ENCODE measurements at places on chromosomes 13 and 19.

GRCh38 chr13:94109715-94110374 is 369.6 kb downstream of the DCT start:
- no peak overlapping the region for H3K4me3 ChIP-seq
- no peak for DNase-seq
- H3K27me3 ChIP-seq: peaks cover 14% of the 10 kb centered on the region
- H3K4me1 ChIP-seq: no peaks in the 10 kb centered on the region

DNA sequence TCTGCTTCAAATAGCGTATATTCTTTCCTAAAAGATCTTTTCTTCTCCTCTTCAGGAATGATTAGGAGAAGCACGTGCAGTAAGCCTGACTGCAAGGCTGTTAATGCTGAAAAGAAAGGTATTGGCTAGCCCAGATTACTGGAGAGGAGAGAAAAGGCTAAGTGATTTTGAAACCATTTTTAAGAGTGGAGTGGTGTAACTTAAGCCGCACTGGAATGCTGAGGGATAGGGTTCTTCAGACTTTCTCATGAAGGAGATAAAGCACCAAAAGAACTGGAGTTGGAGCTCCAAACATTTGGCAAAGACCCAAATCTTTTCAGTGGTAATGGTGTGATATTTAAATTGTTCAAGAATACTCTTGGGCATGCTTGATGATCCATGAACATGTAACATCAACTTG is 388.3 kb downstream of the COG6 start:
- peaks cover 22% of the 10 kb centered on the region for H3K27me3 ChIP-seq
- no peaks in the 10 kb centered on the region for H3K4me1 ChIP-seq
- H3K4me3 ChIP-seq: no peak overlapping the region
- no peak for DNase-seq
- H3K27ac ChIP-seq: no peak overlapping the region

DNA sequence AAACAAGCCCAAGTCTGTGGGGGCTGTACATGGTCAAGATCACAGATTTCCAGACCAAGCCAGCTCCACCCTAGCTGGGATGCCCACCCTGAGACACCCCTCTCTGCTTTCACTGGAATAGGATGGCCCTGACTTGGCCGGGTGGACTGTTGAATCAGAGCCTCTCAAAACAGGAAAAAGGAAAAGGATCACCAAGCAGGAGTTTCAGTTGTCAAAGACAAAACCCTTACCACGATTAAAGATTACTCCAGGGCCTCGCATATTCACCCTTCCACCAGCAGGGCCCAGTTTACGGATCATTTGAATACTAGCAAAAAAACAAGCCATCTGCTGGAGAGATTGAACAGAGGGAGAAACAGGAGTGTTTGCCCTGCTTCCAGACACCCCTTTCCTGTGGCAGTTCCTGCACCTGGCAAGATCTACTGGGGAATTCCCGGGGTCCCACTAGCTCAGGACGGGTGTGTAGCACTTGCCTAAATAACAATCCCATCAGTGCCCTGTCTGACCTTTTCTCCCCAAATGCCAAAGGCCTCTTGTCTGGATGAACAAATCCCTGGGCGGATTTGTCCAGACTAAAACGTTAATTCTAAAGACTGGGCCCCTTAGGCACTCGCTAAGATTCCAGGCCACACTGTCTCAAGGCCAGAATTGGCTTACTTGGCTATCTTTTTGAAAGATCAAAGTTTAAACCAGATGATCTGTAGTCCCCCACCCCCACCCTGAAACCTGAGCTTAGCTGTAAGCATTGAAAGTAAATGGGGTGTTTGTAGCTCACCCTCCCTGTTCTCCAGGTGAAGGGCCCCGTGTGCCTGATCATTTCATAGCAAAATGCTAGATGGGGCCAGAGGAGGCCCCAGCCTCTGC is 38.4 kb downstream of the ACTN4 start:
- H3K27ac ChIP-seq: peak overlapping the region; percentile 77
- H3K4me3 ChIP-seq: peak overlapping the region; percentile 11
- H3K36me3 ChIP-seq: peaks cover 30% of the 10 kb centered on the region
- H3K27me3 ChIP-seq: no peaks in the 10 kb centered on the region
- DNase-seq: no peak

- peaks cover 26% of the 10 kb centered on the region for H3K36me3 ChIP-seq
- peaks cover 29% of the 10 kb centered on the region for H3K4me1 ChIP-seq
- no peak overlapping the region for H3K4me3 ChIP-seq
- no peak for DNase-seq
- H3K27me3 ChIP-seq: no peaks in the 10 kb centered on the region
Measured at GRCh38 chr13:32430018-32430747, 2.3 kb upstream of the N4BP2L1 start.

DNA sequence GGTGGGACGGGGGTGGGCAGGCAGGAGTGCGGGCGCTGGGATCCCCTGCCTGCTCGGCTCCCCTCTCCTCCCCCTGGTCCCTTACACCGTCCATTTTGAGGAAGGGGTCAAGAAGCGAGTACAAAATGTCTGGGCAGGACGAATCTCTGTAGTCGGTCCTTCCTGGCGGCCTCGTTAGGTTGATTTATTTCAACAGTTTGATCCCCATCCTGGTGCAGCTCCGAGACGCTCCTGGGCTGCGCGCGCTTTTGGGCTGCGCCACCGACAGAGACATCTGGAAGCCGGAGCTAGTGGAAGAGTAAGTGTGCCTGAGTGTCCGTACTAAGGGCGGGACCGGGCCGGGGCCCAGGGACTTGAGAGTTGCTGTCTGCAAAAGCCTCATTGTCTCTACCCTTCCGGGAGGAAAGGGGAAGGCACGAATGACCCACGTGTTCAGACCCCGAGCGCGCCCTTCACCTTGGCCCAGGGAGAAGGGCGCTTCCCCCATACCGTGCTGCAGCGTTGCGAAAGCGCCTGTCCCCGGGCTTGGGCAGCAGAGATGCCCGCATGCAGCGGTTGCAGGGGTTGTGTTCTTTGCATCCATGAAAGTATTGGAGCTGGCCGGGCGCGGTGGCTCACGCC is 1.8 kb downstream of the ZNF114 start:
- H3K27ac ChIP-seq: peak overlapping the region; percentile 33
- H3K36me3 ChIP-seq: no peaks in the 10 kb centered on the region
- peak overlapping the region; percentile 84 for H3K4me3 ChIP-seq
- H3K27me3 ChIP-seq: peaks cover 22% of the 10 kb centered on the region
- H3K4me1 ChIP-seq: peaks cover 15% of the 10 kb centered on the region

DNA sequence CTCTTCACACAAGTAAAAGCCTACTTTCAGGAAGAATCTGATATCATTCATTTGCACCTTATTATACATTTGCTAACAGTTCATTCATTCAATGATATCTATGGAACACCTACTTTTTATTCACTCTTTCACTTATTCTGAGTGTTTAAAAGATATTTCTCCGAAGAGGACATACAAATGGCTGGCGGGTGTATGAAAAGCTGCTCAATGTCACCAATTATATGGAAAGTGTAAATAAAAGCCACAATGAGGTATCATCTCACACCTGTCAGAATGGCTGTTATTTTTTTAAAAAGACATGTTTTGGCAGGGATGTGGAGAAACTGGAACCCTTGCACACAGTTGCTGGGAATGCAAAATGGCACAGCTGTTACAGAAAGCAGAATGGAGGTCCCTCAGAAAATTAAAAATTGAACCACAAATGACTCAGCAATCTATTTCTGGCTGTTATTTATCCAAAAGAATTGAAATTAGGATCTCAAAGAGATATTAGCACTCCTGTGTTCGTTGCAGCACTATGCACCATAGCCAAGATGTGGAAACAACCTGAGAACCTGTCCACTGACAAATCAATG is 127.6 kb upstream of the IRS2 start:
- H3K4me3 ChIP-seq: no peak overlapping the region
- H3K36me3 ChIP-seq: no peaks in the 10 kb centered on the region
- H3K27me3 ChIP-seq: peaks cover 15% of the 10 kb centered on the region
- no peak for DNase-seq
- H3K4me1 ChIP-seq: no peaks in the 10 kb centered on the region

- no peak for DNase-seq
- H3K4me1 ChIP-seq: peaks cover 21% of the 10 kb centered on the region
- no peak overlapping the region for H3K27ac ChIP-seq
- H3K36me3 ChIP-seq: peaks cover 81% of the 10 kb centered on the region
Measured at GRCh38 chr19:34454091-34454490, 25.9 kb downstream of the UBA2 start.

DNA sequence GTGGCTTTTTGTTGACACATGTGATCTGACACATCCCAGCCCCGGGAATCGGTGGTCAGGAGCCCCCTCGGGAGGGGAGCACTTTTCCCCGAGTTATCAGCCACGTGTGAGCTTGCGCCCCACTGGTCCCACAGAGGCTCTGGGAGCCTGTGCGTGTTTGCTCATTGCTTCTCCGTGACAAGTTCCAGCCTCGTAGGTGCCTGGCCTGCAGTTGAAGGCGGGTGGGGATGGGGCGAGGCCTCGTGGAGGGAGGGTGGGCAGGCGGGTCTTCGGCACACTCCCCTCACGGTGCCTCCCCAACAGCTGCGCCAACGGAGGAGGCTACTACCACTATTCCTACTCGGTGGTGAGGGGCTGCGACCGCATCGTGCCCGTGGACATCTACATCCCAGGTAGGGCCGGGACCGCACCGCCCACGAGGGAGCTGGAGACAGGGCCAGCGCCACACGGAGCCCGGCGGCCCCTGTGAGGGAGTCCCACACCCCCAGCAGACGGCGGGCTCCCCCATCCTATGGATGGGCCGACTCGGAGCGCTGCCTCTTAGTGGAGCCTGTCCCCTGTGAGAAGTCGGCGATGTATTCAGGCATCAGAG is 8.3 kb downstream of the GAMT start:
- H3K27me3 ChIP-seq: no peaks in the 10 kb centered on the region
- H3K36me3 ChIP-seq: peaks cover 61% of the 10 kb centered on the region
- peaks cover 6% of the 10 kb centered on the region for H3K4me1 ChIP-seq
- no peak for DNase-seq

DNA sequence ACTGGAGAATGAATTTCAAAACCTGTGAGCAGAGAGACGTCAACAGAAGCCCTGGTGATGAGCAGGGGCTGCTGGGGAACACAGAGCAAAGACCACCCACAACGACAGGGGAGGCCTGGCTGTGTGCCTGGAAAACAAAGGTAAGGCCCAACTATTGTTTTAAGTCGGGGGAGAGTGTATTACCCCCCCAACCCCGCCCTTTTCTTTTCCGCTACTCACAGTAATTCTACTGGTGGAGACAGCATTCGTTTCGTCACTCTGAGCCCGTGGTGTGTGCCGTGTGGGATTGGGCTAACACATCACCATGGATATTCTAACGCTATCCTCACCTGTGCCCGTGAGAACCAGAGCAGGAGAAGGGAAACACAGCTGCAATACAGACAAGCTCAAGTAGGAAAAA is 18.6 kb upstream of the ADPRHL1 start:
- no peak overlapping the region for H3K27ac ChIP-seq
- no peaks in the 10 kb centered on the region for H3K4me1 ChIP-seq
- no peaks in the 10 kb centered on the region for H3K27me3 ChIP-seq
- peaks cover 82% of the 10 kb centered on the region for H3K36me3 ChIP-seq
- no peak overlapping the region for H3K4me3 ChIP-seq

DNA sequence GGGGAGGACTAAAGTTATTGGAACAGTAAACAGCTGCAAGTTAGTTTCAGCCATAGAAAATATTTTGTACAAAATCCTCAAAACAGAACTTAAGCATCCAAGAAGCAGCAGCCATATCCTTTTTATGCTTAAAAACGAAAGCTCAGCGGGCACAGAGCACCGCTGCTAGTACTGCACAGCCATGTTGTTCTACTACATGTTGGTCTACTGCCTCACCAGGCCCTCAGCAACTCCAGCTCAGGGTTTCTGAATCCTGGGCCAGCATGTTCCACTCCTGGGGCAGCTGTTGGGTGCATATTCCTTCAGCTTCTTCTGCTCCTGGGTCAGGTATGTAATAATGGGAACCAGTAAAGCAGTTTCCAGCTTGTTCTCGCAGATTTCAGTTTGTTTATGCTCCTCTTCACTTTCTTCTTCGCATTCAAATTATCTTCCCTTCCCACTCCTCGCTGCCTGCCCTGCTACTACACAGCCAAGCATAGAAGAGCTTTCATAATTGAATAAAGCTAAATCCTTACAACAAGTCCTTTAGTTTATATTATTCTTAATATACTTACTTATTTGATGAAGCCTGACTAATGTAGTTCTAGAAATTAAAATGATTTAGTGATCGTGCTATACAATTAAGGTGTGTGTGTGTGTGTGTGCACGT is 820.5 kb upstream of the ATXN8OS start:
- H3K4me1 ChIP-seq: no peaks in the 10 kb centered on the region
- H3K4me3 ChIP-seq: no peak overlapping the region
- H3K27ac ChIP-seq: no peak overlapping the region
- no peak for DNase-seq
- H3K36me3 ChIP-seq: no peaks in the 10 kb centered on the region

GRCh38 chr13:79108914-79109643 is 297.0 kb downstream of the RBM26 start:
- no peak overlapping the region for H3K27ac ChIP-seq
- no peak for DNase-seq
- H3K4me3 ChIP-seq: no peak overlapping the region
- H3K27me3 ChIP-seq: peaks cover 2% of the 10 kb centered on the region

- H3K4me3 ChIP-seq: no peak overlapping the region
- no peak for DNase-seq
- H3K27ac ChIP-seq: no peak overlapping the region
- no peaks in the 10 kb centered on the region for H3K36me3 ChIP-seq
- peaks cover 12% of the 10 kb centered on the region for H3K4me1 ChIP-seq
Measured at GRCh38 chr13:40080676-40081075, 425.2 kb downstream of the COG6 start.

DNA sequence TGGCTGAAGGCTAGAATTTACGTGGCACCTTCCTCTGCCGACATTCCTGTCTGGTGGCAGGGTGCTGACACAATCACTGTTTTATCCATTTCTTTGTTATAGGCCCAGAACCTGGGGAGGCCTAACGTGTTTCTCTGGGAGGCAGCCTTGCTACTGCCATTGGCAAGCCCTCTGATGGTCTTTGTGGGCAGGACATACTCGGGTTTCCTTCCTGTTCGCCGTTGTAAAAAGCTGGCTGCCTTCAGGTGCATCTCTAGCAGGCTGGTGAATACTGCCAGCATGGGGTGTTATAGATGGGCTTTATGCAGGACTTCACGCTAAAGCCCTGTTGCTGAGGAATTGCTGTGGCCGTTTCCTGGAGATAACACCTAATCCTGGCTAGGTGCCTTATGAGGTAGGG is 28.1 kb downstream of the B3GLCT start:
- no peak overlapping the region for H3K27ac ChIP-seq
- H3K36me3 ChIP-seq: peaks cover 10% of the 10 kb centered on the region
- no peak overlapping the region for H3K4me3 ChIP-seq
- no peaks in the 10 kb centered on the region for H3K27me3 ChIP-seq
- H3K4me1 ChIP-seq: peaks cover 5% of the 10 kb centered on the region

- no peak overlapping the region for H3K27ac ChIP-seq
- no peak for DNase-seq
- no peak overlapping the region for H3K4me3 ChIP-seq
- no peaks in the 10 kb centered on the region for H3K36me3 ChIP-seq
- peaks cover 45% of the 10 kb centered on the region for H3K27me3 ChIP-seq
Measured at GRCh38 chr13:76816394-76816793, 69.8 kb downstream of the KCTD12 start.

- H3K36me3 ChIP-seq: peaks cover 84% of the 10 kb centered on the region
- H3K27ac ChIP-seq: peak overlapping the region; percentile 97
- DNase-seq: no peak
- peaks cover 81% of the 10 kb centered on the region for H3K4me1 ChIP-seq
Measured at GRCh38 chr13:99302637-99303505, 4.3 kb downstream of the GPR183 start.
